ENCODE measurements at places on chromosomes 7 and 10.

DNA sequence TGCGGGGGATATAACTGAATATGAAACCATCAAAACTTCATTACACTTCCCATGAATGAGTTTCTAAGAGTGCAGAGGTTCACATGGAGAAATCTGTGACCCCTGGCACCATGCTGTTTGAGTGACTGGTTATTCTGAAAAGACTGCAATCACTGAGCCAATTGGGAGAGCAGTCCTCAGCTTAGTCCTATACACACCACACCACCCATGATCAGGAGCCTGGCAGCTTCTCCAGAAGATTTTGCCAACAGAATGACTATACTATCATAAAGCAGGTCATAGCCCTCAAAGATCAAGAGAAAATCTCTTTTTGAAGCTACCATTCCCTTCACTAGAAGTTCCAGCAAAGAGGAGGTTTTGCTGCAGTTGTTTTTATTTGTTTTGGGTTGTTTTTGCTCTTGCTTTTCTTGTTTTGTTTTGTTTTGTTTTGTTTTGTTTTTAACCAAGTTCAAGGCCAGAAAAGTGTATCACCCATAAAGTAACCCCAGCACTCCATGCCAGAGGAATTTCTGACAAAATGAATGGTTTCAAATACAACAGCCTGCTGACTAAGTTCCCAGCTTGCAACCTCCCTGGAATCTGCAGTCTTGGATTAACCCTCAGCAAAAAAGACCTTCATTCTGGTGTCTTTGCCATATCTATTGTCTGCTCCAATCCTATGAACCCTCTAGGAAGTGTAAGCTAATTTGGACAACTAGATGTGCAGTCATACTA lies 19.7 kb upstream of the HGF start:
- DNase-seq = no peak

- peak; percentile 65 for DNase-seq
Measured at GRCh38 chr7:121313793-121314676, 14.8 kb upstream of the WNT16 start.

DNA sequence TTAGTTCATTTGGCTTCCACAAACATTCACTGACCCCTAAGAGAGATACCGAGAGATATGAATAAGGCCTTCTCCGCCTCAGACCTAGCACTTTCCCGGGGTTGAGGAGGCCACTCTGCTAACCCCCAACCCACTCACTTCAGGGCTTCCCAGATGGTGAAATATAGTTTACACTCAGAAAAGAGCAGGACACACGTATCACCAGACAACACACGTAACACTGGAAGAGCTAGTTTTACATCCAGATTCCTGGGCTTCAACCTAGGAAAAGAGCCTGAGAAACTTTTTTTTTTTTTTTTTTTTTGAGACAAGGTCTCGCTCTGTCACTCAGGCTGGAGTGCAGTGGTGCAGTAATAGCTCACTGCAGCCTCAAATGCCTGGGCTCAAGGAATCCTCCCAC lies 15.2 kb upstream of the DLG5 start:
- DNase-seq = no peak

GRCh38 chr7:69256634-69257081 lies 341.6 kb upstream of the AUTS2 start:
- no peak for DNase-seq

DNA sequence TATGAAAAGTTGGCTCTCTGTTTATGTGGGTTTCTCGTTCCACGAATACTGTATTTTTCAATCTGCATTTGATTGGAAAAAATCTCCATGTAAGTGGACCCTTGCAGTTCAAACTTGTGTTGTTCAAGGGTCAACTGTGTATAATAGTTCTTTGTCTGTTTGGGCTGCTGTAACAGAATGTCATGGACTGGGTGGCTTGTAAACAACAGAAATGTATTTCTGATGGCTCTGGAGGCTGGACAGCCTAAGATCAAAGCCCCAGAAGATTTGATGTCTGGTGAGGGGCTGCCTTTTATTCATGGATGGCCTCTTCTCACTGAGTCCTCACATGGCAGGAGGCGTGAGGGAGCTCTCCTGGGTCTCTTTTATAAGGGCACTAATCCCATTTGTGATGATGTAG lies 36.2 kb downstream of the INPP5F start:
- DNase-seq = no peak

DNA sequence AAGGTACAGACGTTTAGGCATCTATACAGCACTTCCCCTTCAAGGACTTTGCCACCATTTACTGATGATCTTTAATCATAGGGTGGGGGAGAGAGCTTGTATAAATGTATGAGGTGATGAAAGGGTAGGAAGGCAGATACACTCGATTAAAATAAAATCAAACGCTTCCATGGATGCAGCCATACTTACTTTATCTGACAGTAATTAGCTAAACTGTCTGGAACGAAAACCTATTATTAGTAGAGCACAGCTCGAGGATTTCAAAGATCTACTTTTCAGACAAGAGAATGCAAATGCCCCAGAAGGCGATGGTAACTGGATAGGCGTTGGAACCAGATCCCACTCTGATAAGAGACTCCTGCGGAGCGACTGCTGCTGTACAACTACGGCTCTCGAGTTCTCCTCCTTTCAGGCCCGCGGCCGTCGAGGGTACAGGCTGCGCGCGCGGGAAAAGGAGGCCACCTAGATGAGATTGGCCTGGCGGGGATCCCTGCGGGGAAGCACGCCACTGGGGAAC lies 3.1 kb upstream of the NKX2-3 start:
- no peak for DNase-seq

- no peak for DNase-seq
Measured at GRCh38 chr7:159083698-159084068, 61.0 kb downstream of the VIPR2 start.

DNA sequence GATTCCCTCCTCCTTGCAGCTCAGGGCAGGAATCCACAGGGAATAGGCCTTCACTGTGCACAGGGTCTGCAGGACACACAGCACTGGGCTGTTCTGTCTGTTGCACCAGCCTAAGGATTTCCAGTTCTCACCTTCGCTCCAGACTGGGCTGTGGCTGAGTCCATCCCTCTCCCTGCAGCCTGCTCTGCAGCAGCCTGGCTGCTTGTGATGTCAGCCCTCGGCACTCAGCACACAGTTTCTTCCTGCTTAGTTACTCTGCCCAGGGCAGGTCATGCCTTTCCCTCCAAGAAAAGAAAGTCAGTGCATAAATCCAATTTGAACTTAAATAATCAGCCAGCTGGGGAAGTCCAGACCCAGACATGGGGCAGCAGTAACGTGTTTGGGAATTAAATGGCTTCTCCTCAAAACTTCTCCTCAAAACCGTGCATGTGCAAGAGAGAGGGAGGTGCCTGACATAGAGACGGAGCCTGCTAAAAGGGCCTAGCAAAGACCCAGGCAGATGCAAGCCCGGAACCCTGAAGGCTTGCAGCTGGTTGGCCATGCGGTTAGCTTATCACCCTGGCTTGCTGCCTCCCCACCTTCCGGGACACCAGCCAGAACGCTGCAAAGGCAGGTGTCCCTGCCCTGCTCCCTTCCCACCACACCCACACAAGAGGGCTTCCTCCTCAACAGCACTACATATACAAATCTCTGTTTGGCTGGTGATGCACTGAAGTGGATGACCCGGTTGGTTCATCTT lies 10.9 kb upstream of the GDF2 start:
- no peak for DNase-seq

DNA sequence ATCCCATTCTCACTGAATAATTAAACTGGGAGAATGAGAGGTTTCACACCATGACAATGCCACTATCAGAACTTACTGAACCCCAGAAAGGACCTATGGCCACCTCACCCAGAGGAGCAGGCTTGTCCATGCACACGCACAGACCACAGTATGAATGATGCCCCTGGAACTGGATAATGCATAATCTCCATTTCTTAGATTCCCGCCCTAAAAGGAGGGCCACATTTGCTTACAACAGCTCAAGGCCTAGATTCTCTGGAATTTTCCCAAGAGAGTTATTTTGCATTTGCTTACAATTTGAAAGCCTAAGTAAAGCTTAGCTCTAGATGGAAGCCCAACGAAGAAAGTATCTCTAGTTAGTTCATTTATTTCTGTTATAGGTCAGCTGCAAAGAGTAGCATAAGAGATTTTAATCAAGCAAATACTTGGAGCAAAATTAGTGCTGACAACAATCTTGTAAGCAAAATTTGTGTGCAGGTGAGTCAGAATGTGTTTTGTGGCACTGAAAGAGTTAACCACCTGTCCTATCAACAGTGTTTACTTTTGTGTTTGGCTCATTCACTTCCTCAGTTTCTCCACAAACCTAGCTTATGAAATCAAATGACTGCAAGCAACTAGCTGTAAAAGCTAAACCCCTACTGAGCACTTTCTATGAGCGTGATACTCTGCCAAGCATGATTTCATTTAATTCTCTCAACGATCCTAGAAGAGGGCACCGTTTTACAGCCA lies 32.1 kb downstream of the ELMO1 start:
- DNase-seq = no peak

- no peak for DNase-seq
Measured at GRCh38 chr7:55473932-55474331, 98.4 kb downstream of the VOPP1 start.

DNA sequence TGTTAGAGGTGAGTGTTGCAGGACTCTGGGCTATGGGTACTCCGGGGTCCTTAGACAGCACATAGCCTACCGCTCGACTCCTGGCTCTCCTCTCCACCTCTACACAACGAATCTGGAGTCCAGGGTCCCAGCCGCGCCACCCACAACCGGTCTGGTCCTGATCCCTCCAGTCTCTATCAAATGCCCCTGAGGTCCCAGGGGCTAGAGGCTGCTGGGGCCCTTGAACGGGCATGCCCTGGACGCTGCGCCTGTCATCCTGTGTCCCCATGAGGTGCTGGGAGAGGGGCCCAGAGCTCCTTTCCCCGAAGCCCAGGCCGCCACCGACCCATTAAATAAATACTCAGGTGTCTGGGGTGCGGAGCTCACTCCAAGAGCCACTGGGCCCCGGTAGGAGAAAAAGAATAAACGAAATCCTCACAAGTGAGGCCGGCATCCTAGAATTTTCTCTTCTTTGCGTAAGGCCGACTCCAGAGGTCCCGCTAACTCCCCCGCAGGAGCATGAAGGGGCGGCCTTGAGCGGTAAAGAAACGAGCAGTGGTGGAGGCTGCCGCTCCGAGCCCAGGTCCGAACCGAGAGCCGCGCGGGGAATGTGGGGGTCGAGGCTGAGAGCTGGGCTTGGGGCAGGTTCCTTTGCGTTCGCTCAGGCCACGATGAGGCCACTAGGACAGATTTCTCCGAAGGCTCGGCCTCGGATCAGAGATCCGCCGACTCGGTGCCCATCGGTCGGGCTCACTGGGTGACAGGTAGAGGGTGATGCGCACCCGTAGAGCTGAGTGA lies 166.7 kb downstream of the NRF1 start:
- no peak for DNase-seq

DNA sequence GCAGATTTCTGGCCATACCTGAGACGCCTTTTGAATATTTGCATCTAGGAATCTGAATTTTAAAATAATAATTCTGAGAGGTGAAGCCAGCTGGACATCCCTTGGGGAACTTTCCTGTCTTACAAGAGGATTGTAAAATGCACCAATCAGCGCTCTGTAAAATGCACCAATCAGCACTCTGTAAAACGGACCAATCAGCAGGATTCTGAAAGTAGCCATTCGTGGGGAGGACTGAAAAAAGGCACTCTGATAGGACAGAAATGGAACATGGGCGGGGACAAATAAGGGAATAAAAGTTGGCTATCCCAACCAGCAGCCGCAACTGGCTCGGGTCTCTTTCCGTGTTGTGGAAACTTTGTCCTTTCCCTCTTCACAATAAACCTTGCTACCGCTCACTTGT lies 9.9 kb downstream of the PPIF start:
- DNase-seq = no peak

DNA sequence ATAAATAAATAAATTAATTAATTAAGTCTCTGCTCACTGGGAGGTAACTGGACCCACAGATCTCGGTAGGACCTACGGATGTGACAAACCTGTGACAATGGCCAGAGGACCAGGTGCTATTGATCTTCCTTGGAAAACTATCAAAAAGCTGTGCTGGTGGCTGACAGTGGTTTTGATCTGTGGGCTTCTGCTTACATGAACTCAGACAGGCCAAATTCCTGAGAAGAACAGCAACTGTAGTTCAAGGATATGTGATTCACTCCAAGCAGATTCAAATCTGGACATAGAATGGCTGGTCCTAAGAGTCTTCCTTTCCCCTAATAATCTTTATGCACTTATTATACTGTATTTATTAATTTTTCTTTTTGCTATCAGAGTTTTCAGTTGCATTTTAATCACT lies 80.0 kb downstream of the ATXN7L1 start:
- DNase-seq = no peak

- DNase-seq = no peak
Measured at GRCh38 chr10:113158183-113158582, 208.1 kb downstream of the TCF7L2 start.

- DNase-seq = no peak
Measured at GRCh38 chr10:54011117-54011516, 789.9 kb downstream of the PCDH15 start.

DNA sequence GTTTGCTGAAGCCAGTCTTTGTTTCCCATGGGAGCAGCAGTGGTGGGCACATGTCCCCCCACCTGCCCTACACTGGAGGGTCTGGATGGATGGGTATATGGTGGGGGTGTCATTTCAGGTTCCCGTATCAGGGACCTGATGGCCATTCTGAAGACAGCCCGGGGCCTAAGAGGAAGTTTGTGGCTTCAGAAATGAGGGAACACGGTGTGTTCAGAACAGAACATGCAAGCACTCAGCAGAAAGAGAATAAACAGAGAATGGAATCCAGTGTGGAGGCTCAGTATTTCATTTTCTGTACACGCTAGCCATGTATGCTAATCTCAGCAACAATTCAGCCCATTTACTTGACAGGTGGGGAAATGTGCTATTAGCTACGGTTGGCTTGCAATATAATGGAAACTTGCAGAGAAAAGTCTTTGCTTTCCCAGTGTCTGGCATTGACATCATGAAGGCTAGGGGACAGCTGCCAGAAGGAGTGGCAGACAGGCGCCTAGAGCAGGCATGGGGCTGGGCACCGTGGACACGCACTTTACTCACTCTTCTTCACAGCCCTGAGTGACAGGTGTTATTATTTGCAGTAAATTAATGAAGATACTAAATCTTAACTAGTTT lies 98.6 kb downstream of the ELMO1 start:
- DNase-seq = no peak

- peak; percentile 42 for DNase-seq
Measured at GRCh38 chr7:139776486-139777132, 1.2 kb downstream of the HIPK2 start.

DNA sequence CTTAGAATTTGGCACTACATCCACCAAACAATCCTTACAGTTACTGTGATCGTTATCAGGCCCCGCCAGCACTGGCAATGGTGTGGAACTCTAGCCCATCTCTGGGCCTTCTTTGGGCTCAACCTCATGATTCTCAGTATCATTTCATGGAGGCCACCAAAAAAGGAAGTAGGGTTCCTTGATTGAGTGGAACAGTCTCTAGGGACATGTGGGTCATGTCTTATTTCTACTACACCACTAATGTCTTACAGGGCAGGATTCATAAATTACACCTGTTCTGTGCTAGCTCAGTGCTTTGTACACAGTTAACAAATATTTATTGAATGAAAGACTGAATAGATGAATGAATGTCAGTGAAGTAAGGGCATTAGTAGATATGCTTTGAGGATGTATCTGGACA lies 53.9 kb downstream of the AP3M1 start:
- no peak for DNase-seq

- no peak for DNase-seq
Measured at GRCh38 chr10:123379156-123379555, 225.0 kb downstream of the BUB3 start.

Data from MCF 10A (cell line).